ENCODE measurements at places on chromosomes 4 and X. TPM values are rescaled to one million over a fixed set of nuclear protein-coding genes. Genes with fewer than 3 reads are reported as not detected.

Gene IGFBP7
- total RNA-seq = 33.5 TPM

Gene GPAT3
- not detected for total RNA-seq

Gene FOXR2
- not detected for total RNA-seq

Gene PSAPL1
- total RNA-seq = not detected

Gene APELA
- 0.31 TPM for total RNA-seq

Gene SPINK2
- not detected for total RNA-seq

Gene MAGED4
- 127 TPM for total RNA-seq

Gene CFP
- total RNA-seq = 1.3 TPM

Gene SLC2A9
- 7.2 TPM for total RNA-seq

Gene HTT
- total RNA-seq = 210 TPM

Gene HTN3
- not detected for total RNA-seq

Gene DKK2
- total RNA-seq = 1.3 TPM

Gene ZNF81
- 25.0 TPM for total RNA-seq

Gene FMR1NB
- not detected for total RNA-seq

Gene CASP6
- 17.2 TPM for total RNA-seq

Gene HGFAC
- total RNA-seq = 8.8 TPM

Gene ALAS2
- 16.0 TPM for total RNA-seq

Gene SERPINA7
- total RNA-seq = not detected

Gene GBA3
- not detected for total RNA-seq

Gene UGT2B17
- not detected for total RNA-seq

Gene EGFL6
- 0.31 TPM for total RNA-seq

Gene FAM47A
- not detected for total RNA-seq

Gene AFP
- total RNA-seq = 0.31 TPM

Gene F11
- total RNA-seq = not detected

Gene FDCSP
- total RNA-seq = not detected

Gene NAP1L3
- total RNA-seq = 91.7 TPM

Gene RAB39B
- 27.2 TPM for total RNA-seq

Gene NSDHL
- 36.3 TPM for total RNA-seq

Gene TRPC3
- total RNA-seq = 15.3 TPM

Gene MAGEB4
- total RNA-seq = not detected

Gene PABPC5
- total RNA-seq = 8.1 TPM

Gene FGG
- total RNA-seq = 0.63 TPM

Gene MAGEE1
- total RNA-seq = 11.0 TPM

Gene KCND1
- total RNA-seq = 0.63 TPM

Gene GLRA2
- 86.1 TPM for total RNA-seq

Gene RBM47
- total RNA-seq = 0.94 TPM

Gene TMEM47
- 32.2 TPM for total RNA-seq

Gene HS6ST2
- total RNA-seq = 5.3 TPM

Gene ADGRG4
- not detected for total RNA-seq

Gene TAB3
- 29.4 TPM for total RNA-seq

Data from parietal lobe (tissue), 2 donors.